SW 1271 (cell line): ENCODE measurements at places on chromosomes 2 and 18.

GRCh38 chr2:129906861-129907235 lies 72.6 kb upstream of the RAB6C start:
- DNase-seq = no peak

DNA sequence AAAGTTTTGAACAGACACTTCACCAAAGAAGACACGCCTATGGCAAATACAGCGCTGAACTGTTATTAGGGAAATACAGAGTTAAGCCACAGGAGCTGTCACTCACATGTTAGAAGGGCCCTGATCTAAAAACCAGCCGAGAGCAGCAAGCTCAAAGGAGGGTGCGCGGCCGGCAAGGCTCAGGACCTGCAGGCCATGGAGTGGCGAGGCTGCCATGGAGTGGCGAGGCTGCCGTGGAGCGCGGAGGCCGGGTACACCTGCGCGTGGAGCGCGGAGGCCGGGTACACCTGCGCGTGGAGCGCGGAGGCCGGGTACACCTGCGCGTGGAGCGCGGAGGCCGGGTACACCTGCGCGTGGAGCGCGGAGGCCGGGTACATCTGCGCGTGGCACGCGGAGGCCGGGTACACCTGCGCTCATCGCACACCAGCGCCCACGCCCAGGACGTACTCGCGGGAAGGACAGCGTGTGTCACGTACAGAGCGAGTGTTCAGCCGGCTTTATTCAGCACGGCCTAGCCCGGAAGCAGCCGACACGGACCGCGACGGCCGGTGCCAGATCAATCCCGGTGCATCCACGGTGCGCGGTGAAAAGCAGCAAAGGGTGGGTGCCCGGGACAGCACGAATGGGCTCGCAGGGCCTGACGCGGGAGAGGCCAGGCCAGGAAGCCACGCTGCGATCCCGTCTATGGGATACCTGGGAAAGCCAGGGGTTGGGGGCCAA lies 68.8 kb downstream of the SLC66A2 start:
- no peak for DNase-seq

DNA sequence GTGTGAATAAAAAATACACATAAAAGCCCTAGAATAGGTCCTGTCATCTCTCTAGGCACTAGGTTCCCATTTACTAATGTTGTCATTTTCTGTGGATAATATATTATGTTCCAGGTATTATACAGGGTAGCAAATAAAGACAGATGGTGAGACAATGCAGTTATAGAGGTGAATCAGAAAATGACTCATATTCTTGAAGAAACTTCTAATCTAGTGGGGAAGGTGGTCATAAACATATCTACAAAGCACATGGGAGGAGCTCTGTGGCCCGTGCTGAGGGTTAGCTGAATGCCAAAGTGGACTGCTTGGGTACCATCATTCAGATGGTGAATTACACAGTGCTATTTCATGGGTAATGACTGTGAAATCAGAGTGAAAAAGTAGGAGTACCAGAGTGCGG lies 700.9 kb downstream of the ERBB4 start:
- no peak for DNase-seq

- no peak for DNase-seq
Observed at GRCh38 chr18:32460171-32460731, 10.4 kb downstream of the GAREM1 start.

DNA sequence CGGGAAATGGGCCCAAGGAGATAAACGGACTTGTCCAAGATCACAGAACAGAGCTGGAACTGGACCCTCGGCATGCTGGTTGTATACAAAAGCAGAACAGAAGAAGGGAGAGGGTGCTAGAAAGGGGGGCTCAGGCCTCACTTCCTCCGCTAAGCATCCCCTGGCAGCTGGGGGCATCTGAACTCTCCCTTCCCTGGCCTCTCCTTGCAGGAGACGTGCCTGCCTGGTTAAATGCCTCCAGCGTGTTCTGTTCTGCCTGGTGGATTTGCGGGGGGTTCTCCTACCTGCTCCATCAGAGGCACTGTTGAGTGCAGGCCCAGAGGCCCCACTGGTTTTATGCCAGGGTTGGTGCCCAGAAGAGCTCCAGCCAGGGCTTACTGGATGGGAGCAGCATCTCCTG lies 124.7 kb downstream of the ZFP36L2 start:
- no peak for DNase-seq

- DNase-seq = no peak
Observed at GRCh38 chr18:13120983-13121441, 97.5 kb upstream of the LDLRAD4 start.

DNA sequence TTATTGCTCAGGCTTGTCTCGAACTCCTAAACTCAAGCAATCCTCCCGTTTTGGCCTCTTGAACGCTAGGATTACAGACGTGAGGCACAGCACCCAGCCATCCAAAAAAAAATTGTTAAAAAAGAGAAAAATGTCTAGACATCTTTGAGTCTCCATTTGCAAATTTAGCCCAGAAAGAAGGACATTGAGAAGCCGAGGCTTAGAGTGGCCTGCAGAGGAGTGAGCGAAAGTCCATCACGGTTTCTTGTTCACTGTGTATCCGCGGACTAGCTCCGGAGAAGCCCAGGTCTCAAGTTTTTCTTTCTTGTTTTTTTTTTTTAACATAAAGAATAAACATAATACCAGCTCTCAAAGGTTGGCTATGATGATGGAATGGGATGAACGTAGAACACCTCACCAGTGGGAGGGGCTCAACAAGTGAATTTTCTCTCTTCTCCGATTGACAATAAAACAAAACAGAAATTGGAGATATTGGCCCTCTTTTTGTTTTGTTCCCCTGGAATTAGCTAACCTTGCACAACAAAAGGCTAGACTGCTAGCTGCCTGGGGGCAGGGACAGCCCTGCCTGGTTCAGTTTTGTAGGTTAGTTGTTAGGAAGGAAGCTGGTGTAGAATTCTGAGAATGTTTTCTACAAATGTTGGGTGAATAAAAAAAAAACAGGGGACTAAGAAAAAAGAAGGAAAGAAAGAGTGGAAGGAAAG lies 163.4 kb downstream of the MYCN start:
- DNase-seq = no peak

DNA sequence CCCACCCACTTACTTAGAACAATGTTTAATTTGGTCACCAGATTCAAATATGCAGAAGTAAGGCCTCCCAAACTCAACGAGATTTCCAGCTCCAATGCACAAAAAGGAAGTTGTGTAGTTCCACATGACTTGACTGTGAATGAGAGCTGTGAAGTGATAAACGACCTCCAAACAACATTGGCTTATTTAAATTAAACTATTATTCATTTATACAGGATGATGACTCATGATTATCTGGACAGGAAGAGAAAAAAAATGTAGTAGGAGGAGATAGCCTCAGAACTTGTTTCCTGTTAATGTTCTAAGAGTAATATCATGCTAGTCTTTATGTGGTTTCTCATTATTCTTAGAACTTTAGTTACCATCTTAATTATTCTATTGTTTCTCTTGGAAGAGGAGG lies 237.3 kb downstream of the C1D start:
- no peak for DNase-seq

GRCh38 chr2:106147665-106148064 lies 46.4 kb downstream of the UXS1 start:
- no peak for DNase-seq
